ENCODE measurements at places on chromosomes 11 and 22.

DNA sequence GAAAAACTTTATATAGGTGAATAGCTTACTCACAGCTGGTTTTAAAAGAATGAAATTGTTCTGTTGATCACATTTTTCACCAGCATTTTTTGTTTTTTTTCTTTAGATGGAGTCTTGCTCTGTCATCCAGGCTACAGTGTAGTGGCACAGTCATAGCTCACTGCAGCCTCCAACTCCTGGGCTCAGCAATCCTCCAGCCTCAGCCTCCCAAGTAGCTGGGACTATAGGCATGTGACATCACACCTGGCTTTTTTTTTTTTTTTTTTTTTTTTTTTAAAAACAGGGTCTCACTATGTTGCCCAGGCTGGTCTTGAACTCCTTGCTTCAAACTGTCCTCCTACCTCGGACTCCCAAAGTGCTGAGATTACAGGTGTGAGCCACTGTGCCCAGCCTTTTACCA lies 3.6 kb downstream of the PACS1 start:
- no peak for DNase-seq

- no peak for DNase-seq
Observed at GRCh38 chr11:112016088-112016764, 9.0 kb upstream of the DLAT start.

GRCh38 chr22:44600207-44600785 lies 101.7 kb upstream of the PRR5 start:
- DNase-seq = no peak

GRCh38 chr11:116930177-116930576 lies 92.8 kb upstream of the APOA1 start:
- DNase-seq = no peak

GRCh38 chr11:26199331-26200095 lies 132.4 kb upstream of the ANO3 start:
- DNase-seq = no peak

DNA sequence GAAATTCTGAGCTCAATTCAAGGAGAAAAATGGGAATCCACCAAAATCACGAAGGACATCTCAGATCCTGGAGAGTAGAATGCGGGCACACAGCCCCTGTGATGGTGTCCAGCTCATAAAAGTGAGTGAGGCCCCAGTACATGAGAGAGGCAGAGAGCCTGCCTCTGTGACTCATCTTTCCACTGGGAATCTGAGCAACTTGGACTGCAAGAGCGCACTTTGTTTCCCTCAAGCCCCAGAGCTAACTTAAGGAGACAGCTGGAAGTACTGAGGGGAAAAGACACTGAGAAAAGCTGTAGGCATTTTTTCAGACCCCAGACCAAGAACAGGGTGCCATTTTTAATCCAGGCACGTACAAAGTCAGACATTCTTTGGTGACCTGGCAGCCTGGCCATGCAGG lies 273.7 kb downstream of the C11orf87 start:
- no peak for DNase-seq

DNA sequence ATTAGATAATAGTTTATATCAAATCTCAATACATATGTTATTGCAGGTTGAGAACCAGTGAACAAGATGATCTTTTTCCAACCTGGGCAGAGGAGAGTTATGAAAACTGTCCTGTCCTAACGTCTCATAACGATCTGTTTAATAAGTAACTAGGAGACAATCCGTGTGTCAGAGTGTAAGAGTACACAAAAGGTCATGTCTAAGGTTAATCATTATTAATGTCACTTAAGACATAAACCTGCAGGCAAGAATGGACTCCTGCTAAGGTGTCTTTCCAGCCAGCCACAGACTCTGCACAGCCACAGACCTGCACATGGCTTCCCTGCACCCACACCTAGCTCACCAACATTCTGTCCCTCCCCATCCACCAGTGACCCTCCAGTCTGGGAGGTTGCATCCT lies 10.1 kb downstream of the SLC5A4 start:
- DNase-seq = no peak

GRCh38 chr11:114293201-114293711 lies 2.9 kb upstream of the NNMT start:
- no peak for DNase-seq

GRCh38 chr11:100930185-100930778 lies 199.3 kb downstream of the PGR start:
- peak; percentile 73 for DNase-seq

GRCh38 chr11:94705891-94706615 lies 62.1 kb upstream of the AMOTL1 start:
- DNase-seq = no peak

- no peak for DNase-seq
Observed at GRCh38 chr22:33789690-33790253, 130.5 kb downstream of the LARGE1 start.

DNA sequence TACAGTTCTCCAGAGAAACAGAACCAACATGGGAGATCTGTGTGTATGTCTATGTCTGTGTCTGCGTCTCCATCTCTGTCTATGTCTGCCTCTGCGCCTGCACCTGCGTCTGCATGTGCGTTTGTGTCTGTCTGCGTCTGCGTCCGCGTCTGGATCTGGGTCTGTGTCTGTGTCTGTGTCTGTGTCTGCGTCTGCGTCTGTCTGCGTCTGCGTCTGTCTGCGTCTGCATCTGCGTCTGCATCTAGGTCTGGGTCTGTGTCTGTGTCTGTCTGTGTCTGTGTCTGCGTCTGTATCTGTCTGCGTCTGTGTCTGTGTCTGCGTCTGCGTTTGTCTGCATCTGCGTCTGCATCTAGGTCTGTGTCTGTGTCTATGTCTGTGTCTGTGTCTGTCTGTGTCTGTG lies 88.4 kb upstream of the SLC22A12 start:
- DNase-seq = no peak

DNA sequence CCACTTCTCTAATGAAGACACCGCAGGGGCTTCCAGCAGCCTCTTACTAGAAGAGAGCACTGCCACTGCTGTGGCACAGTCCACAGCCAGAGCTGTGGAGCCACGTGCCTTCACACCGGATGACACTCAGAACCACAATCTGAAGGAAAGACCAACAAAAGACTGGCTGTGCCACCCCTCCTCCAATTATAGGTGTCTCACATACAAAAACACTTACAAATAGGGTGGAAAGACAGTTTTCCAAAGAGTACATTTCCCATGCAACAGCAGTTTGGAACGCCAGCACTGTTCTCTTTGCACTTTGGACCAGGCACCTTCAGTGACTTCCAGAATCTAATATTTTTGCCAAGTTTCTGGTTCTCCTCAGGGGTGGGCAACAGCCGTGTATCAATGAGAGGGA lies 38.0 kb upstream of the SLC25A1 start:
- no peak for DNase-seq

DNA sequence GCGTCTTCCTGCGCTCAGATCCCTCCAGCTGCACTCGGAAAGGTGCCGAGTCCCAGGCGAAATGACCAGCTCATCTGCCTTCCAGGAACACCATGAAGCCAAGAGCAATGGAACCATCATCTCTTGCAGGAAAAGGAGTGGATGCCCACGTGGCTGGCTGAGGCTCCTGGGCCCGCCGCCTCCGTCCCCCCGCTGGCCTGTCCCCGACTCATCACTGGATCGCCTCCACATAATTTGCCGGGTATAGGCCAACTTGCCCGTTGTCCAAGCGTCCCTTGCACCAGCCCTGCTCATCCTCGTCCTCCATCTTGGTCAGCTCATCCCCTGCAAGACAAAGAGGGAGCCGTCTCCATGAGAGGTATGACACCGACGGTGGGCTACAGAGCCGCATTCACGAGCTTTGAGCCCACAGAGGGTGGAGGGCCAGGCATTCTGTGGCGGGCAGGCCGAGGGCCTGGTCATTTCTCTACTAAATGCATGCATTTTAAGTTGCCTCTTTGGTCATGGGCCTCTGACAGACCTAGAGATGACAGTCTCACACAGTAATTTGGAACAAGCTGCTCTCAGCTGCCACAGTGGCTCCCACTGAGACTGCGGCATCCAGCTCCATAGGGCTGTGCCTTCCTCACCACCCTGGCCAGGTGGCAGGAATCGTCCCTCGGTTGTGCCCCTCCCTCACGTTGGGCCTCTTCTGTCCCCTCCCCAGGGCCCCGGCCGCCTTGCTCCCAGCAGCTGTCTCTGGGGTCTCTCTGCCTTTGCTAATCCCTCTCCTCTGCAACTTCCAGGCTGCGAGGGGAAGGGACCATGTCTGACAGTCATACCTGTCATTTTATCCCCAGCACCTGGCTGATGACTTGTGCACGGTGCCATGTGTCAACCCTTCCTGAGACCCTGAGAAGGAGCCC lies 14.3 kb upstream of the ARFGAP3 start:
- DNase-seq = no peak

DNA sequence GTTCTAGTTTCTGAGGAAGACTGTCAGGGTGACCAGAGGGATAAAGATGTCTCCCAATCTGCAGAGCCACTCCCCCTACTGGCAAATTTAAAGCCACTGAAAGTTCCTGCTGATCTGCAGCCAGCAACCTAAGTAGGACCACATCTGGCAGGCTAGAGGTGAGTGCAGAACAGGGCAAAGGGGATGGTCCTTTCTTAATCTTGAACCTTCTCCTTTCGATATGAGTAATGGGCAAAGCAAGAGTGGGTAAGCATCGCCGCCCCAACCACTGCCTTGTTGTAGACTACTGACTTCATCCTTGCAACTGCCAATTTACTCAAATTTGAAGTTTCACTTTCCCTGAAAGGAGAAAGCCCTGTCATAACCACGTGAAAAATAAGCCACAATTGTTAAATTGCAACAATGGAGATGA lies 30.7 kb downstream of the SCUBE2 start:
- peak; percentile 63 for DNase-seq

- peak; percentile 97 for DNase-seq
Observed at GRCh38 chr11:8671193-8671612, 11.3 kb downstream of the TRIM66 start.

- no peak for DNase-seq
Observed at GRCh38 chr11:12319461-12319951, 57.9 kb upstream of the PARVA start.

DNA sequence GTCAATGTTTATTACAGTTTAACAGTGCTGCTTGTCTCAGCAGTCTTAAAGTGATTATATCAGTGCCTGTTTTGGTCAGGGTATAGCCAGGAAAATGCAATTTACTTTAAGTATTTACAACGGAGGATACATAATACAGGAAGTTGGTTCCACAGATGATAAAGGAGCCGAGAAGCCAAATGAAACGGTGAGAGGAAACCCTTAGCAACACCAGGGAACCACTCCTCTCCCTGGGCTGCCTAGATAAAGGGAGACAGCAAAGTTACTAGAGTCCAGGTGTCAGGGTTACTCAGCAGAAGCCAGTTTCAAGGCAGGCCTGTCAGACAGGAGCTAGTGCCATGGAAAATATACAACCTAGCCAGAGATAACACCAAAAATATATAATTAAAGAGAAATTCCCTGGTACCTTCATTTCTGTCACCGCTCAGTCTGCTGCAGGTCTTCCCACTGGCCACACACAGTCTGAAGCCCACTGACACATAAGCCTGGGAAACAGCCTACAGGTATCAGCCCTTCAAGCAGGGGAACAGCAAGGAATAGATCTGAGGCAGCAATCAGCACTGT lies 55.5 kb downstream of the FAM76B start:
- DNase-seq = no peak

GRCh38 chr22:22666307-22667091 lies 22.1 kb downstream of the GGTLC2 start:
- DNase-seq = peak; percentile 70

GRCh38 chr11:57399221-57399620 lies 8.8 kb upstream of the PRG2 start:
- no peak for DNase-seq

- DNase-seq = no peak
Observed at GRCh38 chr22:21967693-21968271, 14.8 kb downstream of the TOP3B start.

GRCh38 chr11:13208921-13209320 lies 68.7 kb upstream of the BMAL1 start:
- no peak for DNase-seq

DNA sequence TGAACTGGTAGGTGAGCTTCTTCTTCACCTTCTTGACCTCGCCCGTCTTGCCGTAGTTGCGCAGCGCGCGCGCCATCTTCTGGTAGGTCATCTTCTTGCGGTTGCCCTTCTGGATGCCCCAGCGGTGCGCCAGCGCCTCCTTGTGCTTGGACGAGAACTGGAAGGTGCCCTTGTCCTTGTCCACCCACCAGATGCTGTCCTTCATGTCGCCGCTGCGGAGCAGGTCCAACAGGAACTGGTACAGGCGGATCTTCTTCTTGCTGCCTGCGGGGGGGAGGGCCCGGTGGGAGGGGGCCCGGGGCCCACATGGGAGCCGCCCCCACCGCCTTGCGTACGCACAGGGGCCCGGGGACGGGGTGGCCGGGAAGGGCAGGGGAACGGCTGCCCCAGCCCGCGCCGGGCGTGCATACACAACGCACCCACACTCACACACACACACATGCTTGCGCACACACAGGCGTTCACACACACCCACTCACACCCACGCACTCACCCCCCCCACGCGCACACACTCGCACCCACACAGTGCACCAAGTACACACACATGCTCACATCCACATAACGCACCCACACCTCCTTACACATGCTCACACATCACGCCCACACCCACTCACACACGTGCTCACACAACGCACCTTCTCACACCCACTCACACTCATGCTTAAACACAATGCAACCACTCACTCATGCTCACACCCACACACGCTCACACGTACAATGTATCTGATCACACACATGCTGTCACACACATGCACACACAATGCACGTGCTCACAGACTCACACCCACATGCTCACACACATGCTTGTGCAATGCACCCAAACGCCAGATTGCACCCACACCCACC lies 3.0 kb upstream of the MYBPC3 start:
- peak; percentile 96 for DNase-seq

DNA sequence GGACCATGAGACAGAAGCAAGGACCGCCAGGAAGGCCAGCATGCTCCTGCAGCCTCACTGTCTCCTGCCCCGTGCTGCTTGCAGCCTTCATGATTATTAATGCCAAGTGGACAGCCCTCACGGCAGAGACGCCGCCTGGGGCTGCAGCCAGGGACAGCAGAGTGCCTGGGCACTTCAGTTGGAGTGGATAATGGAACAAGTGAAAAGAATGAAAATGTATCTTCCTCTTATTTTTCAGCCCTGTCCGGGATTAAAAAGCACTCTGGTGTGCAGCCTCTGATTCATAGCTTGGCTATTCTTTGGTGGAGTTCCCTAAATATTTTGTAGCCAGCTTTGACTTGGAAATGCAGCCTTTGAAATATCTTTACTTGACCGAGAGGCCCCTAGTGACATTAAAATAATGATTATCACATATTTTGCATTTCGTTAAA lies 1404.2 kb downstream of the BRD1 start:
- DNase-seq = no peak

DNA sequence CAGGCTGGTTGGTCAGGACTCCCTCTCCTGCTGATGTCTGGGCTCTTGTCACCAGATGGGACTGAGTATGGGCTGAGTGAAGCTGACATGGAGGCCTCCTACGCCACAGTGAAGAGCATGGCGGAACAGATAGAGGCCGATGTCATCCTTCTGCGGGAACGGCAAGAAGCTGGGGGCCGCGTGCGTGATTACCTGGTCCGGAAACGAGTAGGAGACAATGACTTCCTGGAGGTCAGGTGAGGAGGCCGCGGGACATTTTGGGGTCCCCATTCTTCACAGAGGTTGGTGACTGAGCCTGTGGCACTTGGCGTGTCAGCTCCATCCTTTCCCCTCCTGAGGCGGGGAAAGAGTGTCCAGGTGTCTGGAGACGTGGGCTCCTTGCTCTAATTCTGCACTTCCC lies 10.1 kb downstream of the GTPBP1 start:
- no peak for DNase-seq

GRCh38 chr11:69552951-69553350 lies 71.5 kb downstream of the LINC01488 start:
- DNase-seq = no peak

All from neural progenitor cell (in vitro differentiated cells).